GM13977 (cell line): ENCODE measurements at places on chromosomes 11 and 22.

DNA sequence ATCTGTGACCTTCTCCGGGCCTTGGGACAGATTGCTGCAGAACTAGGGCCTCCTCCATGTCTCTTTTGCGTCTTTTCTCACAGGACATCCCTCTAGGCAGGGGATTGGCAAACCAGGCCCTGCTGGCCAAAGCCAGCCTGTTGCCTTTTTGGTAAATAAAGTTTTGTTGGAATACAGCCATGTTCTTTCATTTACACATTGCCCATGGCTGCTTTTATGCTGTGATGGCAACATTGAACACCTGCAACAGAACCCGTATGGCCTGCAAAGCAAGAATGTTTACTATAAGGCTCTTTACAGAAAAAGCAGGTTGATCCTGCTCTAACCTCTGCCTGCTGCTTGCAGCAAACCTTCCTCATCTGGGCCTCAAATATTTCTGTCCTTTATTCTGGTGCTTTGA lies 56.8 kb upstream of the B3GAT1 start:
- DNase-seq: no peak

- no peak for DNase-seq
Measured at GRCh38 chr11:61337706-61338470, 4.9 kb downstream of the TKFC start.

- DNase-seq: no peak
Measured at GRCh38 chr11:58560842-58561241, 14.8 kb downstream of the LPXN start.

DNA sequence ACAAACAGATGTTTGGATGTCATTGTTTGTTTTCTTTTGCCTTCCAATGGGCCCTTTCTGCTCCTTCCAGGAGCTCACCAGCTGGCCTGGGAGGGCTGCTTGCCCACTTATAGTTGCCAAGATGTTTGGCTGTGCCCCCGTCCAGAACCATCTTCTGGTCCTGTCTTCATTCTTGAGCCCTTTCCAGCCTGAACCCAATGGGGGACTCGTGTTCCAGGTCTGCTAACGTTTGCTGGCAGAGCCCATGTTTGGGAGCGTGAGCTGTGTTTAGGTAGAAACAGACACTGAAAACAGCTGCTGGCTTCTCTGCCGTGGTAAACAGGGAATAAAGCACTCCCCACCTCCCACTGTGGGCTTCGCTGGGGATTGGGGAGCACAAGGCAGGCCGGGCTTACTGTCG lies 83.2 kb upstream of the SYT13 start:
- no peak for DNase-seq

- no peak for DNase-seq
Measured at GRCh38 chr22:22362311-22362710, 117.7 kb downstream of the VPREB1 start.

DNA sequence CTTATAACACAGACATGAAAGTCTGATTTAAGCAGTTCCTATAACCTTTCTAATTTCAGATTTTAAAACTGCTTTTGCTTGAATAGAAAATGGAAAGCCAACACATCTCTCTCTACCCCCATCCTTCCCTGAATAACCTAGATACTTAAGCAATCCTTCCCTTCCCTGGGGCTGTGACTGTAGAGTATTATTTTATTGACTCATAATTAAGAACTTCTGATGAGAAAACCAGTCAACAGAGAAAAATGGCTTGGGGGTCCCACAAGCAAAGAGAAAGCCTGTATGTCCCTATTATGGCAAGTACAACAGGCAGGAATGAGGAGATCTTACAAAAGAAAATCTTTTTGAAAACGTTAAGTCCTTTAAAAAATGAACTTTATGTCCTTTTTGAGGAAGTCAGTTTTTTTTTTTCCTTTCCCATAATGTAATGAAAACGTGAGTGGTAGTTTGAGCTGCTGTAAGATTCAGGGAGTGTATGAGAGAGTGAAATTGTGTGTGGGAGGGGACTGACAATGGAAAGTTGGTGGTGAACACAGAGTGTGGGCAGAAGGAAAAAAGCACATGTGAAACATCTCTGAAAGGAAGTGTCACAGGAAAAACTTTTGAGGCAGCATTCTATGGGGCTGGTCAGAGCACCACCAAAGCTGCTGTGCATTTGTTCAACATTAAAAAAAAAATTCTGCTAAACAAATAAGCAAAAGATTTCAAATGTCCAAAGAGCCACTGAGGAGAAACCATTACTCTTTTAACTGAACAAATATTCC lies 154.6 kb downstream of the MAML2 start:
- no peak for DNase-seq

DNA sequence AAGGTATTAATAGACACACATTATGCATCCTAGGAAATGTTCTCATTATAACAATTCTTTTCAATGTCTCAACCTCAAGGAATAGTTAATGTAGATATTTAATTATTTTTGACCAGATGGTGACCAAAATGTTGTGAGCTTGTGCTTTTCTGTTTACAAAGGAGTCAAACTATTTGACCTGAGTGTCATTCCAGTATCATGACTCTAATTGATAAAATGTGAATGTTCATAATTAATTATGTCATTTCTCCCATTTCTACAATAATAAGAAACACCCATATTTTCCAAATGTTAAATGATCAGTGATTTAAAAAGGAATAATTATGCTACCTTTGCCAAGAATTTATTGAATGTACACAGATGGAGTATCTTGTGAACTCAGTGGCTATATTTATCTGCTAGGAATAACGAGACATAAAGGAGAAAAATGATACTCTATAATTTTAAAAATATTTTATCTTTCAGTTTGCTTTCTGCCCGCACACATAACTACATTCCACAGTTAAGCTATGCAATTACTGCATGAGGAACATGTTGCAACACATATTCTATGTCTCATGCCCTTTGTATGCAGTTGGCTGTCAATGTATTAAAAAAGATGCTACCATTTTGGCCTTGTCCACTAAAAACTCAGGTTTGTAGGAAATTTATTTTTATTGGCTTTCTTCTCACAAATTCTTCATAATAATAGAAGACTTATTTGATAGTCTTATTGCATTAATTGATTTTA lies 376.7 kb upstream of the CCDC179 start:
- DNase-seq: no peak

DNA sequence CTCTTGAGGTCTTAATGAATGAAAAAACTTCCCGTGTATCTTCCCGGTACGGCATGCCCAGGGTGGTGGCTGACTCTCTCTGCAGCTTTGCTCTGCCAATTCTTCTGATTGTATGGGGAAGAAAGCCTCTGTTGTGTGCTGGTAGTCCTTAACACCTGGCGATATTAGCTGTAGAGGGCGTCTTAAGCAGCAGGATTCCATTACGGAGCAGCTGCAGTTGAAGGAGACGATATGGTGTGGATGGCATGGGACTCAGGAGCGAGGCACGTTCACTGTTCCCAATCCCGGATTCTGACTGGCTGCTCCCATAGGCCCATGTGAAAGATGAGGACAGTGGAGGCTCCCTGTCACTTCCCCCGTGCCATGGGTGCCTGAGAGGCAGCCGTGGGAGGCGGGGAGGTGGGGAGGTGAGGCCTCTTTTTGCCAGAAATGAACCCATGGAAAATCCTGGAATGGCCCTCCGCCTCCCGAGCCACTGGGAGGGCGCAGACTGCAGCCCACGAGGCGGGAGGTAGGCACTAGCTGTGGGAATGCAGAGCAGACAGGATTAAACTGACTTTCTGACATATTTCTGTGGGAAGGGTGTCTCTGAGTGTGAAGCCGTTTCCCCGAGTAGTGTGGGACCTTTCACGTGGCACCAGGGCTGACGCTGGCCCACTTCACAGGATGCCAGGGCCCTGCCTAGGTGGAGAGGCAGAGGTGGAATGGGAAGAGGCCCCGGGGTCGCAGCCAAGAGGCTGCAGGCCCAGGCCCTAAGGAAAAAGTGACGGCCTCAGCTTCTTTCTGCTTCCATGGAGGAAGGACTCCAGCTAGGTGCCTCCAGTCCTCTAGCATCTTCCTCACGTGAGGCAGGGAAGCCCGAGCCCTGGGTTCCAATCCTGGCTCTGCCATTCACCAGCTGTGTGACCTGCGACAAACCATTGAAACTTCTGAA lies 121.4 kb upstream of the CD82 start:
- no peak for DNase-seq

DNA sequence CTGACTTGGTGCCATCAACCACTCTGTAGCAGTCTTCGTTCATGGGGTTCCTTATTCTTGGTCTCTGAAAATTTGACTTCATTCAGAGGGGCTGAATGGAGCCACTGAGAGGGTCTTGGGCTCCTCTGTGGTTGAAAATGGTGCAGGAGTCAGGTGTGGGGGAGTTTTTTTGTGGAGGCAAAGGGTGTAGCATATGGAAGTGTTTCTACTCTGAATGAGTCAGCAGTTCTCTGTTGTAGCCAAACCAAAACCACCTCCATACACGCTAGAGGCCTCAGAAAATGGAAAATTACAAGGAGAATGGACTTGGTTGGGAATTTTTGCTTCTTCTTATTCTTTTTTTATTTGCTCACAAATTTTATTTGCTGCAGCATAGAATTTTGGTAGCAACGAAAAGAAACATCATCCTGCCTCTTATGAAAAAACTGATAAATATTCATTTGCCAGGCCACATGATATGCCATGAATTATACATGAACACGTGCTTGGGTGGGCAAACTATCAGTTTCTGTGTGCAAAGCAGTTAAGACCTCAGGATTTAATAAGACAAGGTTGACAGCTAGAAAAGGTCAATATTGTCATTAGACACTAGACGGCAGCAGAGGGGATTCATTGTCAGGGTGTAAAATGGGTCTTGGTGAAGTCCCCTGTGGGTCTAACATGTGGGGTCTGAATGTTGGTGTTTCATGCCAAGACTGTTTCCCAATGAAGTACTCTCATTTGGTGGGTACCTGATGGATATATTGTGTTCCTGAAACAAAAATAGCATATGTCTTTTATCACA lies 111.7 kb downstream of the MYO18B start:
- DNase-seq: peak; percentile 46

GRCh38 chr11:36540998-36541397 lies 26.8 kb upstream of the RAG1 start:
- DNase-seq: peak; percentile 66

GRCh38 chr11:27089746-27090145 lies 49.1 kb downstream of the BBOX1 start:
- no peak for DNase-seq

DNA sequence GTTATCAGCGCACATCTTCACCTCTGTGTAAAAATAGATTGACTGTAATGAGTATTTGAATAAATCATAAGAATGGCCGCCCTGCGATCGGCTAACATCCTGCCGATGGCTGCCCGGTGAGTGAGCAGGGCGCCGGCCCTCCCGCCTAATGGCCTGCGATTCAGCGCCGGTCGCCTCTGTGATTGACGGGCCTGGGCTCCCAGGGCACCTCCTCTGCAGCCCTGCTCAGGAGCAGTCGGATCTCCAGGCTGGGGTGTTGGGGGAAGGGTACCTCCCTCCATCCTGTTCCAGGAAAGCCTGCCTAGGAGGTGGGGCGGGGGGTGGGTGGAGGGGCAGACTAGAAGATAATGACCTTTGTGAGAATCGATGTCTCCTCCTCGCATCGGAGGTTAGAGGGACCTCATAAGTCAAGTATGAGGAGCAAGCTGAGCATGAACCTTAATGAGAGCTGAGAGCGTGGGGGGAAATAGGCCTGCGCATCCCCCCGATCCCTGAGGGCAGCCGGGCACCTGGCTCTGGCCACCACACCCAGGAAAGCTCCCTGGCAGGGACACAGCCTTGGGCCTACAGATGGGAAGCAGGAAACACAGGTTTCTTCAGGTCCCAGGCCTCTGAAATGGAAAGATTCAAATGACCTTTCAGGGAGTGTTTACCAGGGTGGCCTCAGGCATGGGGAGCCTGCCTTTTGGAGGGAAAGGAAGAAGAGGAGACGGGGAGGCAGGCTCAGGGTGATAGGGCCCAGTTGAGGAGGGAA lies 71.7 kb downstream of the PKNOX2 start:
- DNase-seq: no peak

- DNase-seq: no peak
Measured at GRCh38 chr22:23278883-23279675, 98.8 kb downstream of the BCR start.

DNA sequence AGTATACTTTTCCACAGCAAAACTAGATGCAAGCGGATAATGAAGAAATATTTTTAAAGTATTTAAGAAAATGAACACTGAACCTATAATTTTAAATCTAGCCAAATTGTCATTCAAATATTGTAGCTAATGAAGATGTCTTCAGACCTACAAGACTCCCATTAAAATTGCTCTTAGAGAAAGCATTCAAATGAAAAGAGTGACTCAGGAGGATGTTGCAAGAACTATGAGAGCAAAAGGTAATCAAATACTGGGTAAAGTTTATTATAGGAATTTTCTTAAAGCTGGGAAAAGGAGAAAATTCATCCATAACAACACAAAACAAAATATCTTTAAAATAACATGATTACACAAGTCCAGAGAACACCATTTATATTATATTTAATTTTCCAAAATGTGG lies 5.4 kb upstream of the POU2AF1 start:
- DNase-seq: no peak

GRCh38 chr22:43343262-43343669 lies at the start of gene SCUBE1:
TSS of gene SCUBE1 (minus strand) at chr22:43343372. CDS start at chr22:43343261, 111 bp downstream.
- peak; percentile 78 for DNase-seq
